Activated naive CD4-positive, alpha-beta T cell treated with anti-CD3 and anti-CD28 coated beads for 36 hours (primary cell): ENCODE measurements at places on chromosomes 5 and 9. TPM values are rescaled to one million over a fixed set of nuclear protein-coding genes. Genes with fewer than 3 reads are reported as not detected.
A peak's percentile ranks its signal among the peaks of the same experiment; 100 is the strongest.

ANKRD20A1 gene
- total RNA-seq: 0.62 TPM

- DNase-seq: no peak
These were observed 272.6 kb upstream of the KCNN2 start for GRCh38 chr5:114089259-114089658.

ST8SIA4 gene
- 11.2 TPM for total RNA-seq

DNA sequence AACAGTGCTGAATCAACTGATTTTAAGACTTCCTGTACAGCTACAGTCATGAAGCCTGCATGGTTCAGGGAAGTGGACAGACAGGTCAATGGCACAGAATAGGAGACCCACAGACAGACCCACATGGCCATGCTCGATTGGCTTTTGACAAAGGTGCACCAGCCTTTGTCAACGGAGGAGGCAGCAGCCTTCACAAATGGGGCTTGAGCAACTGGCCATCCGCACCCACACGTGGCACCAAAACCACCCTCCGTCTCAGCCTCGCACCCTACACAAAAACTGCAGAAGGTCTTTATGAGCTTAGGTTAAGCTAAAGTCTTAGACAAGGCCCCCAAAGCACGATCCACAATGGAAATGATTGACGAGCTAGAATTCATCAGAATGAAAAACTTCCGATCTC lies 59.5 kb upstream of the UBAC1 start:
- no peak for DNase-seq

DNA sequence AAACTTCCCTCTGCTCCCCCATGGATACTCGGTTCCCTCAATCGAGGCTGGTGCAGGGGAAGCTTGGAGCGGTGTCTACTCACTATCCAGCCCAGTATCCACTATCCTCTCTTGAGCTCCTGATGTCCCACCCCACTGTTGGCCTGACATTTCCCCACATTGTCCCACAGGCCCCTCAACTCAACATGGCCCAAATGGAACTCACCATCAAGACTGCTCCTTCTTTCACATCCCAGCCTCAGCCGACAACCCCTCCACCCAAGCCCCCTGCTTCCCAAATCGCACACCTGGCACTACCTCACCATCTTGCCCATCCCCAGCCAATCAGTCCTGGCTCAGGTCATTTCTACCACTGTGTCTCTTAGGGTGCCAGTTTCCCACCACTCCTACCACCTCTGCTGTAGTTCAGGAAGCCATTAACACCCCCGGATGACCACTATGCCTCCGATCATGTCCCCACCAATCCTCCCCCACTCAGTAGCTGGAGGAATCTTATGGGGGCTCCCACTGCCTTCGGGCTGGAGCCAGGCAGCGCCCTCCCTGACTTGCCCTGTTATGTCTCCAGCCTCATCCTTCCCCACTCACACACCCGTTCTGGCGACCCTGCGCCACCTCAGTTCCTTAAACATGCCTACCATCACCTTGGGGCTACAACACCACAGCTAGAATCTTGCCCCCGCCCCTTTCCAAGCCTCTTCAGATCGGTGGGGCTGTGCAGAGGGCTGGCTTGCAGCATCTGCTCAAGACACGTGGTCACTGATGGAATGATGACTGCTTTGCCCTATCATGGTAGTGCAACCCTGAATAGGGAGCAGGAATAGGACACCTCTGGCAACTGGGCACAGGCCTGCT lies 273.6 kb downstream of the FSTL4 start:
- no peak for DNase-seq

DNAJC25 gene
- total RNA-seq: 3.4 TPM

PGM5 gene
- not detected for total RNA-seq

- DNase-seq: peak; percentile 36
These were observed 117.0 kb downstream of the TRPM6 start for GRCh38 chr9:74770508-74771261.

DNA sequence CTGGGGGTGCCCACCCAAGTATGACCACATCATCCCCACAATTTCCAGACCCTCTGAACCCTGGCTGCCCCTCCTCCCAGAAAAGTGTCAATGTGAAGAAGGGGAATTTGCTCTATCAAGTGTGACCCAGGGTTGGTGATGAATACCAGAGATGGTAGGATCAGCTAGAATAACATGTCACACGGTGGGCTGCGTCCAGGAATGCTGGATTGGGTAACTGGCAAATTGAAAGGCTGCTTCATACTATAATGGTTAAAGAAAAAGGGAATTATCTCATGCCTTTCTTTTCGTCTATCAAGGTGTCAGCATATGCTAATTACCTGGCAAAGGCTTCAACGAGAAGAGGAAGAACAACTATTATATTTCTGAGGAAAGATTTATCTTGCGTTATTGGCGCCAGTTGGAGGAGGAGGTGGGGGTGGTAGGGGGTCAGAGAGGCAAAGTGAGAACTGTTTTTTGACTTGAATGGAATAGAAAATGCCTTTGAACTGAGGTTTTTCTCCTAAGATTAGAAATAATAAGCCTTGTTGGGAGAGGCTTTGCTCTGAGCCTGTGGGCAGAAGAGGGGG lies 27.8 kb upstream of the ARAP3 start:
- no peak for DNase-seq

PCDHA4 gene
- total RNA-seq: not detected

SPATA31C1 gene
- not detected for total RNA-seq

GRCh38 chr5:172911628-172911880 lies 47.7 kb upstream of the RPL26L1 start:
- no peak for DNase-seq

RLN1 gene
- total RNA-seq: 0.54 TPM
